Activated CD8-positive, alpha-beta T cell treated with anti-CD3 and anti-CD28 coated beads for 36 hours (primary cell): ENCODE measurements at places on chromosomes 6 and 20.

DNA sequence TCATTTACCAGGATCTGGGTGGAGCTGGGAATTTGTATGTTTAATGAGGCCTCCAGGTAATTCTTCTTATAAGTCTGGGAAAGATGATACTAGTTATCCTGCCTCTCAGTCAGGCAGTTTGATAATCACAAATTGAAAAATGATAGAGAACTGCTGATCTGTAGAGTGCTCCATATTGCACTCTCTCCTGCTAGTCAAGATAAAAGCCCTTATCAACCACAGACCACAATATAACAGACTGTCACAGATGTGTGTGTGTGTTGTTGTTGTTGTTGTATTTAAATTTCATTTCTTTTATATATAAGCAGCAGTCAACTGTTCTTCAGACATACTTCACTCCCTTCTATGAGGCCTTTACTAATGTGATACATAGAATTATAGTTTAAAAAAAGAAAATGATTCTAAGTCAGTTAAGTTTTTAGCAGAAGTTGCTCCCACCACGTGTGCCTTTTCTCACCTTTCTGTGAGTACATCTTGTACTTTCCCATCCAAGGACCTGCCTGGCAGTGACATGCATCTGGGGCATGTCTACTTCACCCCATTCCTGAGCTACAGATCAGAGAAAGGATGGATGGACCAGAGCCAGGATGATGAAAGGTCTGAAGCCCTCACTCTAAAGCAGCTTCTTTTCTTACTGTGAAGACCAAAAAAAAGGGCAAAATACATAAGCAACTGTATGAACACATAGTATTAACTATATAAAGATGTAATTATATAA lies 29.8 kb downstream of the TENT5A start:
- DNase-seq, result no peak
- H3K4me3 ChIP-seq, result no peak overlapping the region
- no peak overlapping the region for H3K27ac ChIP-seq
- no peaks in the 10 kb centered on the region for H3K27me3 ChIP-seq
- H3K4me1 ChIP-seq, result no peaks in the 10 kb centered on the region
- H3K36me3 ChIP-seq, result no peaks in the 10 kb centered on the region

DNA sequence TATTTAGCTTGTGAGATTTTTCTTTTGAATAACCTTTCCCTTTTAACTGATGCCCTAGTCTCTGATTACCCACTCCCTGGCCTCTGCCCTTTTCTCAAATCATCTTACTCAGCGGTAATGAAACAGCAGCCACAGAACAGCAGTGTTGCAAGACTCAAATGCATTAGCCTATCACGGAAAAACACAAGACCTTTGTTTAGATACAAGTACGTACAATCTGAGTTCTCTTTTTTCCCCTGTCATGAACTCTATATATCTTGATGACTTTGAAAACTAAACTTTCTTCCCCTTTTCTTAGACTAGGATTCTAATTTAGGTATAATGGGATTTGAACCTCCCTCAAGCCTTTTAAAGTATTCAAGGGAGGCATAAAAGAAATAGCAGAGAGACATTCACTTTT lies 1034.9 kb downstream of the EYS start:
- H3K36me3 ChIP-seq, result no peaks in the 10 kb centered on the region
- H3K27ac ChIP-seq, result no peak overlapping the region
- H3K27me3 ChIP-seq, result no peaks in the 10 kb centered on the region
- no peak overlapping the region for H3K4me3 ChIP-seq

- DNase-seq, result no peak
- no peak overlapping the region for H3K4me3 ChIP-seq
- no peak overlapping the region for H3K27ac ChIP-seq
- H3K27me3 ChIP-seq, result no peaks in the 10 kb centered on the region
- H3K4me1 ChIP-seq, result no peaks in the 10 kb centered on the region
Measured at GRCh38 chr6:105272786-105273185, 93.0 kb upstream of the POPDC3 start.

DNA sequence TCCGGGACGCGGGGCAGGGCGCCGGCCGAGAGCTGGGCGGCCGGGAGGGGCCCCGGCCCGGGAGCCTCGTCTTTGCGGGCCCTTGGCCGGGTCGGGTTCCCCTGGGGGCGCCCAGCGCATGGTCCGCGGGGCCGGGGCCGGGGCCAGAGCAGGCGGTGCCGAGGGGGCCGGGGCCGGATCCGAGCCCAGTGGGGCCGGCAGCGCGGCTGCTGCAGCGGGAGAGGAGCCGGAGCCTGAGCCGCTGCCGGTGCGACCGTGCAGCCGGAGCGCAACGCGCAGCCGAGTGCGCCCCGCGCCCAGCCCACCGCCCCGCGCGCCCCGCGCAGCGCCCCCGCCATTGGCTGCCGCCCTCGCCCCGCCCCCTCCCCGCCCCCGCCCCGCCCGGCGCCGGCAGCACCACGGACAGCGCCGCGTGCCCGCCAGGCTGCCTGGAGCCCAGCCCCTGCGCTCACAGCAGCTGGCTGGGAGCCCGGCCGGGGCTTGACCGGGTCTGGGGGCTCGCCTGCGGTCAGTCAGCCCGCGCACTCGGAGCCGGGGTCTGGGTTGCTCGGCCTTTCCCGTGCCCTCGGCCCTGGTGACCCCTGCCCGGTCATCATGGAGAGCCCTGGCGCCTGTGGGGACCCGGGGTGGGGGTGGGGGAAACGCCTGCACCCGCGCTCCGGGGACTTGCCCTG lies at the start of gene HRH3:
HRH3 (minus strand) TSS at position 287 of the 674 bp plus-strand sequence. CDS start 308 bp downstream, outside the sequence.
- no peaks in the 10 kb centered on the region for H3K4me1 ChIP-seq
- peaks cover 40% of the 10 kb centered on the region for H3K27me3 ChIP-seq
- no peaks in the 10 kb centered on the region for H3K36me3 ChIP-seq
- H3K4me3 ChIP-seq, result no peak within 1 kb of the TSS
- no peak within 1 kb of the TSS for H3K27ac ChIP-seq

GRCh38 chr6:41331401-41332150 lies 3.8 kb upstream of the NCR2 start:
- H3K27ac ChIP-seq, result no peak overlapping the region
- H3K4me3 ChIP-seq, result no peak overlapping the region
- no peaks in the 10 kb centered on the region for H3K36me3 ChIP-seq
- DNase-seq, result no peak
- no peaks in the 10 kb centered on the region for H3K27me3 ChIP-seq

DNA sequence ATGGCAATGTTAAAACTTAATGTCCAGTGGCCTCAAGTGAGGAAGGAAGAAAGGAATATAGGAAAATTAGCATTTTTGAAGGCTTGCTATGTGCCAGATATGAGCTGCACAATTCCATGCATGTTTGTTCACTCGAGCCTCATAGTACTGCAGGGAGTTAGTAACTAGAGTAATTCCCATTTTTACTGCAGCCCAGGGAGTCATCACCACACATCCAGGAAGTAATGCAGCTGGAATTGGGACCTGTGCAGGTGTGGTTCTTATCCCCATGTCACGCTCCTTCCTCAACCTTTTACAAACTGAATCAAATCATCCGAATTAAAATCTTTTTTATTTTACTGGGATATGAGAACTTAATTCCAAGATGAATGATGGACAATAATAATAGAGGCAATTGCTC lies 149.5 kb upstream of the MAFB start:
- DNase-seq, result no peak
- H3K27ac ChIP-seq, result no peak overlapping the region
- peaks cover 4% of the 10 kb centered on the region for H3K27me3 ChIP-seq
- no peaks in the 10 kb centered on the region for H3K36me3 ChIP-seq
